ENCODE measurements at places on chromosomes 2 and 18. TPM values are rescaled to one million over a fixed set of nuclear protein-coding genes. Genes with fewer than 3 reads are reported as not detected.

DNA sequence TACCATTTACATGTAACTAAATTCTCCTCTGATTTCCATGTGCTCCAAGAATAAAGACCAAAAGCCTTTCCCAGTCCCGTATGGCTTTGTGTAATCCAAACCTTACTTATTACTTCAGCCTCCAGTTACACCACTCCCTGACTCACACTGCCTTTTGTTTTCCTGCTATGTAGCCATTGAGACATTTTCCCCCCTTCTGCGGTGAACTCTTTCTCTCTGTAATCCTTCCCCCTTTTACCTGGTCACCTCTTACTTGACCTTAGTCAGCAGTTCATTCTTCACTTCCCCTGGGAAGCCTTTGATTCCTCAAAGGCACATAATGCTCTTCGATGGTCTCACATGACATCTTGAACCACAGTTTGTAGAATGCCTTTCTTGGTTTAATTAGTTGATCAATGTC is 256.0 kb upstream of the FANCL start:
- H3K4me3 ChIP-seq: peak overlapping the region; percentile 7
- H3K27ac ChIP-seq: peak overlapping the region; percentile 1
- H3K36me3 ChIP-seq: no peaks in the 10 kb centered on the region
- peaks cover 19% of the 10 kb centered on the region for H3K4me1 ChIP-seq
- DNase-seq: no peak

DNA sequence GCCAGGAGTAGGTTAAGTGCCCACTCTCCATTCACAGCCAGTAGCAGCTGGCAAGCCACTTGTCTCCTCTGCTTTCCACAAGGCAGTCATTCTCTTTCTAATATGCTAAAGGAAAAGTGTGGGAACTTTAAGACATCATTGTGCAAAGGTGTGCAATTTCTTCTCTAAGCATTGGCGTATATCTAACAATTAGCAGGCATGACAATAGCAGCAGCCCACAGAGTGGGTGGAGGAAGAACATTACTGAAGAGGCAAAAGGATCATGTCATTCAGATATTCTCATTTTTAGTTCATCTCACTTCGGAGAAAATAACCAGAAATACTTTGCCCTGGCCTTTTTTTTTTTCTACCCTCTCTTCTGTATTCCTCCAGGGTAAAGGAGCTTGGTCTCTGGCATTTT is 177.6 kb downstream of the DNAH7 start:
- H3K36me3 ChIP-seq: no peaks in the 10 kb centered on the region
- H3K27me3 ChIP-seq: peaks cover 1% of the 10 kb centered on the region
- no peaks in the 10 kb centered on the region for H3K4me1 ChIP-seq
- no peak for DNase-seq
- no peak overlapping the region for H3K4me3 ChIP-seq

GRCh38 chr2:239323447-239323846 is 77.4 kb downstream of the HDAC4 start:
- no peak overlapping the region for H3K4me3 ChIP-seq
- DNase-seq: no peak
- no peaks in the 10 kb centered on the region for H3K36me3 ChIP-seq
- H3K27me3 ChIP-seq: peaks cover 4% of the 10 kb centered on the region

DNA sequence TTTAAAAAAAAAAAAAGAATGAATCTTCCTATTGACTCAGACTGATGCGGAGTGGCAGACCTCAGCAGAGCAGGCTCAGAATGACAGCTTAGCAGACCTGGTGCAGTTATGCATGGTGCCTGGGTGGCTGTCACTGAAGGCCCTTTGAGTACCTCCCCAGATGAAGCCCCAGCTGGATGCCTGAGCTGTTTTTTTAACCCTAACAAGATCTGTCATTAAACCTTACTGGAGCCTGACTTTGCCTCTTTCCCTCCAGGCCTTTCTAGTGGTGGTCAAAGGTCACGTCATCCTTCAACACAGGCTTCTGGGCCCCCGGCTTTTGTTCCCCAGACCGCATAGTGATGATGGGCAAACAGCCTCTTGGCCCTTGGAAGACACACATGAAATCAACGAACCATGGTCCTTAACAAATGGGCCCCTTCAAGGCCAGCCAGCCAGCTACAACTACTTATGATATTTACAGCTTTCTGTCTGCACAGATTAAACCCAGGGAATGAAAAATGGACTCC is 138.3 kb upstream of the CYP1B1 start:
- H3K27me3 ChIP-seq: peaks cover under 1% of the 10 kb centered on the region
- H3K36me3 ChIP-seq: no peaks in the 10 kb centered on the region
- no peak for DNase-seq
- peak overlapping the region; percentile 0 for H3K27ac ChIP-seq

- DNase-seq: no peak
- H3K36me3 ChIP-seq: no peaks in the 10 kb centered on the region
- H3K4me1 ChIP-seq: peaks cover 18% of the 10 kb centered on the region
- H3K4me3 ChIP-seq: no peak overlapping the region
- peak overlapping the region; percentile 17 for H3K27ac ChIP-seq
- H3K27me3 ChIP-seq: no peaks in the 10 kb centered on the region
These were observed 96.4 kb downstream of the RTP5 start for GRCh38 chr2:241965931-241966412.

GRCh38 chr2:236302555-236302954 is 38.3 kb upstream of the ASB18 start:
- peaks cover 3% of the 10 kb centered on the region for H3K27me3 ChIP-seq
- H3K36me3 ChIP-seq: no peaks in the 10 kb centered on the region
- H3K4me3 ChIP-seq: no peak overlapping the region
- H3K4me1 ChIP-seq: no peaks in the 10 kb centered on the region
- no peak overlapping the region for H3K27ac ChIP-seq

DNA sequence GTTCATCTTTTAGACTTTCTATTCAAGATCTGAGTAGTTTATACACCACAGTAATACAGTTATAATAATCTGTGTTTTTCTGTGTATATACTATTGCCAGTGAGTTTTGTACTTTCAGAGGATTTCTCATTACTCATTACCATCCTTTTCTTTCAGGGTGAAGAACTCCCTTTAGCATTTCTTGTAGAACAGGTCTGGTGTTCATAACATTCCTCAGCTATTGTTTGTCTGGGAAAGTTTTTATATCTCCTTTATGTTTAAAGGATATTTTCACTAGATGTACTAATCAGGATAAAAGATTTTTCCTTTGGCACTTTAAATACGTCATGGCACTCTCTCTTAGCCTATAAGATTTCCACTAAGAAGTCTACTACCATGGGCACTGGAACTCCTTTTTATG is 705.5 kb downstream of the SLC4A3 start:
- no peak for DNase-seq
- no peak overlapping the region for H3K4me3 ChIP-seq
- H3K36me3 ChIP-seq: peaks cover 8% of the 10 kb centered on the region
- H3K27me3 ChIP-seq: no peaks in the 10 kb centered on the region

GRCh38 chr2:191225690-191226089 is 19.5 kb upstream of the MYO1B start:
- DNase-seq: no peak
- no peaks in the 10 kb centered on the region for H3K36me3 ChIP-seq
- no peak overlapping the region for H3K4me3 ChIP-seq

DNA sequence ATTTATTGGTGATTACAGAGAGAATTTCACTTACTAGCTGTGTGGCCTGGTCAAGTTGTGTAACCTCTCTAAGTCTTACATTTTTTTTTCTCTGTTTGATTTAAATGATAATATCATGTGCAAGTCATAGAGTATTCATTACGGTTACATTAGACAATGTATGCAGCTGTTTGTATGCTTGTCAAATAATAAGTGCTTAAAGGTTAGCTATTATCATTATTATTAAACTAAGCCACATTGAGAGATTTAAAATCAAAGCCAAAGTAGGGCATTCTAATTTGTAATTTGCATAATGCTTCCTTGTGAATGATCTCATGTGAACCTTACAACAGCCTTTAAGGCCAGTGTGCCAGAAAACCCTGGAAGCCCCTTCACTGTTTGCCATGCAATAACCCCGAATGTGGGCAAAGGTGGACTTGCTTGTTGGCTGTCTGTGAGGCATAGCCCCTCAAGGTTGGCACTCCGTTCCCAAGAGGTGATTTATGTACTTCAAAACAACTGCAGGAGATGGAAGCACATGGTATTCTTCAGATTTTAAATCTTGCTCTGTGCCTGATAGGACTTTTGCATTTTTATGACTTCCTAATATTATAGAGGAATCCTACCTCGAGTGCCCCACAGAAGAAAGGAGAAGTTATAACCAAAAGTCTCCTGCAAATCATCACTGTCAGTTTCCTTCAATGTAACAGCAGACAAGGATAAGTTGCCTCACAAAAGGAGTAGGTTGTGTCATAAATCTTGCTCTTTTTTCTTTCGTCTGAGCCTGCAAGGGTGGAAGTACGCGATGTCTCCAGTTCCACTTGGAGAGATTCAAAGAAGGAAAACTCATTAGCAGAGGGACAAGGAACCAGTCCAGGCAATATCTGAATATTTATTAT is 272.0 kb downstream of the TGIF1 start:
- no peaks in the 10 kb centered on the region for H3K36me3 ChIP-seq
- H3K4me3 ChIP-seq: no peak overlapping the region
- no peak for DNase-seq
- peaks cover 5% of the 10 kb centered on the region for H3K4me1 ChIP-seq

DNA sequence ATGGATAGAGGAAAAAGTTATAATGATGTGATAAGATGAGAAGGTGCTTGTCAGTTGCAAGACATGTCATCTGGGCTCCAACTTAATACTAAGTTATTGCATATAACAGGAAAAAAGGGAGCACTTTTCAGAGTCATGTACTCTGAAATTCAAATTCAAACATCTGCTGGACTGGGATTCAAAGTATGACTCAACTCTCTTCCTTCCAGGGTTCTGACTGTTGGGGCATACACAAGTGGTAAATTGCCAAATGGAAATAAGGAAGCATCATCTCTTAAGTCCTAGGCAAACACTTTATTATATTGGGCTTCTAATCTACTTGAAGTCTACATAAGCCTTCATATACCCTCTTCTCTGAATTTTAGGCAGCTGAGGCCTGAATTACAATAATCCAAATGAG is 44.9 kb downstream of the ZBTB14 start:
- no peaks in the 10 kb centered on the region for H3K4me1 ChIP-seq

- no peaks in the 10 kb centered on the region for H3K4me1 ChIP-seq
- no peak overlapping the region for H3K4me3 ChIP-seq
- DNase-seq: no peak
- peaks cover 4% of the 10 kb centered on the region for H3K27me3 ChIP-seq
These were observed 44.8 kb upstream of the BCL11A start for GRCh38 chr2:60598271-60598670.

Gene MC4R
- not detected for total RNA-seq

Gene FOXI3
- total RNA-seq: 0.34 TPM

Gene PIEZO2
- total RNA-seq: 50.1 TPM

Gene CCDC102B
- total RNA-seq: 8.1 TPM

Gene PMAIP1
- total RNA-seq: 12.6 TPM

All from glutamatergic neuron (in vitro differentiated cells).